ENCODE measurements at places on chromosomes 7 and 10.

DNA sequence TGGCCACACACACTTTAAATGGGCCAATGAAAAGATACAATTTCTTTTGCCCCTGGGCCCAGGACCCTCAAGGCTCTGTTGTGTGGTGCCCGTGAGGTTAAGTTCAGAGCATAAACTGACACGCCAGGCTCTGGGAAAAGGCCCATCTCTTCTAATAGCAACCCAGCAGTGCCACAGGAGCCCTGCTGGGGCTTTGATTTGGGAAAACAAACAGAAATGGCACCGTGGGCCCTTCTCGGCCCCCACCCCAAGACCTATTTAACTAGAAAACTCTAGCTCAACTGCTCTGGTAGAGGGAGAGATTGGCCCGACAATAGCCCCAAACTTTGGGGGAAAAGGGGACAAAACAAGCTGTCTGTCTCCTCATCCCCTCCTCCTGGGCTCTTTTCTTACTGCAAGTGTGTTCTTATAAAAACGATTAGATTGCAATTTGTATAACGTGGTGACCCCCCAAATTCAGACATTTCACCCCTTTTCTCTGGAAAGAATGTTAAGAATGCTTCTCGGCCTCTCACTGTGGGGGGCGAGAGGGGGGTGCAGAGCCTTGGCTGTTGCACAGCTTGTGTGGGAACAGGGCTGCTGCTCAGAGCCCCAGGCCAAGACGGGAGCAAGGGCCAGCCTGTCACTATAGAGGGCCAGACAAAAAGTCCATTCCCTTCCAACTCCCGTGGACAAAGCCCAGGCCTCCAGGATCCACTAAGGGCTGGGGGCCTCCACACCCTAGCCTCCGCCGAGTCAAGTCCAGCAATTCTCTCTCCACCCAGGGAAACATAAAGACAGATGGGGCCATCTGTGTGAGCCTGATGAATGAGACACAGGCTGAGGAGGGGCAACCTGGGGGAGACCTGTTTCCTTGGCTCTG lies 26.8 kb downstream of the DPCD start:
- no peak for DNase-seq

GRCh38 chr10:131078131-131078881 lies 233.2 kb downstream of the TCERG1L start:
- no peak for DNase-seq

DNA sequence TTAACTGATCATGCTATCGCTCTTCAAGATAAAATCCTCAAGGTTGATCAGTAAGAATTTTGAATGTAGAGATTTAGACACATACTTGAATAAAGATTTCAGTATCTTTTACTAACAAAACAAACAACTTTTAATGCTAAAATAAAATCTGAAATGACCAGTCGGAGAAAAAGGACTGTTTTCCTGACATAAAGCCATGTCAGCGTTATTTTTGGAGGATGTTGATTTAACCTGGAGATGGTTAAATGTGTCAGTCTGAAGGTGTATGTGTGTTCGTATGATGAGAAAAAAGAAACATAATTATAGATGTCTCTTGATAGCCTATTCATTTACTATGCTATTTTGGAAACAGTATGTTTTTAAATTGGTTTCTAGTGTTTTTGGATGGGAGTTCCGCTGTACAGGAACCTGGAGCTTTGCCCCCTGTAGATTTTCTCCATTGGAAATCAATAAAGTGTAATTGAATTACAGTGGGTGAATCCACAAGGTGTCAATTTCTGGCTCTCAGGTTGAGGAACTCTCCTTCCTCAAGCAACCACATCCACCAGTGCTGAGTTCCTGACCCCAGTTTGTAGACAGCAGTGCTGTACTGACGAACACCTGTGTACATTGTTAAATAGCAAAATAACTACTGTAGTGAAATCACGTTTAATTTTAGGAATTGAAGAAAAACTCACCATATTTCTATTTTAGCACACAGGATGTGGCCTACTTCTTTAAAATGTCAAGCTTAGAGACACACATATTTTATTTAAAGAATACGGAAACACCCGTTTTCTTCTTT lies 670.1 kb downstream of the MAGI2 start:
- DNase-seq = no peak

DNA sequence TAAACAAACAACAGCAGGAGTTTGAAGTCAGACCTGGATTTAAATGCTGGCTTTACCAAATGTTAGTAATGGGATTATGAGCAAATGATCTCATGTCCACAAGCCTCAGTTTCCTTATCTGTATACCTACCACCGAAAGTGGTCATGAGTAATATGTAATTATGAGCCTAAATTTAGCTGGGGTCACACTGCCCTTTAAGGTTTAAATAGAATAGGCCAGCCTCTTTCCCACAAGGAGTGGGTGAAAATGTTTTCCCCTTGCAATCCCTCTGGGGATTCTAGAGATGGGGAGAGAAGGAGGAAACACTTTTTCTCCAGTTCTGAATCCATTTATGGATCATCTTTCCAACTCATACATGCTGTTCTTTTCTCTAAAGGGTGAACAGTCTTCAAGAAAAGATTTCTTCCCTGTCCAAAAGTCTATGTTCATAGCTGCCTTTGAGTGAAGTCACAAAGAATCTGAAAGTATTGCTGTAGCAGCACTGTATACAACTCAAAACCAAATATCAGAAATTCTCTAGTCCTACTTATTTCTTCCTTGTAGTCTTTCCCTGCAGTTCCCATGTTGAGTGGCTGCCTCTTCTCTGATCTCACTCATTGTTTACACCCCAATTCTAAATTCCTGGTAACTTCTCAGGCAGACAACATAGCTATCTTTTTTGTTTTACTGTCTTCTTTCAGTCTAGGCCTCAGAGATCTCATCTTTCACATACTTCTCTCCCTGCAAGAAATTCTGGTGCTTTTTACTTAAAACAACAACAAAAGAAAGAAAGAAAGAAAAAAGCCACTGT lies 7.4 kb upstream of the TSPAN12 start:
- no peak for DNase-seq

DNA sequence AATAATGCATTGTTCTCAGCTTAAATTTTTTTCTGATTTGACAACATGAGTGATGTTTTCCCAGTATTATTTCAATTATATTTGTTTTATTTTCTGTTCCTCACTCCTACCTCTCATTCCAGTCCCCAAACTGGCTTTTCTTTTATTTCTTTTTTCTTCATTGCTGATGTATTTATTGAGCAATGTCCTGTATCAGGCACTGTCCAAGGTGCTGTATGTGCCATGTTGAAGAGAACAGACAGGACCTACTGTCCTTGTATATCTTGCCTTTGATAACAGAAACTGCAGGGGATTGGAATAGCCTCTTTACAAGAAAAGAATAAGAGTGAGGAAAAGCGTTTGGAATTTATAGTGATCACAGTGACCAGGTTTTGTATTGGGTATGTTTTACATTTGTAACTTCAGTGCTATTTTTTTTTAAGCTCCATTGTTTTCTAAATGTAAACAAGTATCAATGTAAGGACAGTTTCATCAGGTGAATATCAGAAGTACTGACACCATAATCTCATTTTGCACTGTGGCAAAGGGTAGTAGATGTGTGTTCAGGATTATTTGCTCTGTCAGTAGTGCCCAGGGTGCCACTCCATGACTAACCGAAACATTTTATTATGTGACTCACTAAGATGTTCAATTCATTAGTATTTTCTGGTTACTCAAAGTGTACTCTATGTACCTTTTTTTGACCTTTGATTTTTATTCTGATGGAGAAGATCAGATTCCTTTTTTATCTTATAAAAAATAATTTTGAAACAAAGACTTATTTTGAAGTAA lies 15.6 kb upstream of the CLDN12 start:
- DNase-seq = no peak

DNA sequence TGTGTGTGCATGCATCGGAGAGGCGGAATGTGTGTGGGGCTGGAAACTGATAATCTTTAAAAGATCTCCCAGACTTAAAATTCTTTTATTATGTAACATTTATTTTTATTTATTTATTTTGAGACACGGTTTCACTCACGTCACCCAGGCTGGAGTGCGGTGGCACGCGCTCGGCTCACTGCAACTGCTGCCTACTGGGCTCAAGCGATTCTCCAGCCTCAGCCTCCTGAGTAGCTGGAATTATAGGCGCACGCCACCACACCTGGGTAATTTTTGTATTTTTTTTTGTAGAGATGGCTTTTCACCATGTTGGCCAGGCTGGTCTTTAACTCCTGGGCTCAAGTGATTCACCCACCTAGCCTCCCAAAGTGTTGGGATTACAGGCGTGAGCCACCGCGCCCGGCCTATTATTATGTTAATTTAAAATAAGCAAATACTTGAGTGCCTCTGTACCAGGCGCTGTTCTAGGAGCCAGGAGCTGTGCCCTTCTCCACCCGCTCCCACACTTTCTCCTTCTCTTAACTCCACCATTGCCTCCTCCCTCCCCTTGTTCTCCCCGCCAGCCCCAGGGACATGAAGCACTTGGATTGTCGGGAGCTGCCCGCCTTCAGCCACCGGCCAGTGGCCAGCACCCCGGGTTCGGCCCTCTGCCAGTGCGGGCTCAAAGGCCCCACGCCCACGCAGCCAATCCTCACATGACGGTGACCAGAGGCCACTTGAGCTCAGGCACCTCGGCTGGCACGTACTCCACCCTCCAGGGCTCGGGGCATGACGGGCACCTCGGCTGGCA lies 163.6 kb downstream of the DNAJB6 start:
- DNase-seq = no peak

- DNase-seq = no peak
Observed at GRCh38 chr7:83452256-83452655, 196.7 kb downstream of the SEMA3E start.

- DNase-seq = no peak
Observed at GRCh38 chr10:105950410-105950809, 1214.1 kb downstream of the SORCS1 start.

DNA sequence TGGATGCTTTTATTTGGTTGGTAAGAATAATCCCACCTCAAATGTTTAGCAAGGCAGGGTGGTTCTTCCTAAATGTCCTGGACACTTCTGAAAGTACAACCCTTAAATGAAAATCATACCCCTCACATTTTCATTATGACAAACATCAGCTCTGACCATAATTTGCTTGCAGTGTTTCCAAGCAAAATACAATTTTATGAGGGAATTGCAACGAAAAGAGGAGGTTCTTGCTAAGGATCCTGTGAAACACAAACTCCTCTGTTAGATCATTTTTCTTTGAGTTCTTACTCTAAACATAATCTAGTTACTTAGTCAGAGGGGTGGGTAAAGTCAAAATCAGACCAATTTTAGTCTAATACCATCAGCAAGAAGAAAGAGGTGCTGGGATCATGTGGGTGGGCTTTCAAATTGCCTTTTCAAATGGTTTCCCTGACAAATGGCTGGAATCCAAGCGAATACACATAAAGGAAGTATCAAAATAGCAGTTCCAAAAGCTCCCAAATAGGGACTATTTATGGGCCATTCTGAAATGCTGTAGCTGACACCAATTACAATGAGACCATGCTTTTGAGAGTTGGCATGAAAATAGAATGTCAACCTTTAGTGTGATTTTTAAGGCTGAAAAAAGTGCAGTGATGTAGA lies 164.9 kb upstream of the INHBA start:
- DNase-seq = no peak

DNA sequence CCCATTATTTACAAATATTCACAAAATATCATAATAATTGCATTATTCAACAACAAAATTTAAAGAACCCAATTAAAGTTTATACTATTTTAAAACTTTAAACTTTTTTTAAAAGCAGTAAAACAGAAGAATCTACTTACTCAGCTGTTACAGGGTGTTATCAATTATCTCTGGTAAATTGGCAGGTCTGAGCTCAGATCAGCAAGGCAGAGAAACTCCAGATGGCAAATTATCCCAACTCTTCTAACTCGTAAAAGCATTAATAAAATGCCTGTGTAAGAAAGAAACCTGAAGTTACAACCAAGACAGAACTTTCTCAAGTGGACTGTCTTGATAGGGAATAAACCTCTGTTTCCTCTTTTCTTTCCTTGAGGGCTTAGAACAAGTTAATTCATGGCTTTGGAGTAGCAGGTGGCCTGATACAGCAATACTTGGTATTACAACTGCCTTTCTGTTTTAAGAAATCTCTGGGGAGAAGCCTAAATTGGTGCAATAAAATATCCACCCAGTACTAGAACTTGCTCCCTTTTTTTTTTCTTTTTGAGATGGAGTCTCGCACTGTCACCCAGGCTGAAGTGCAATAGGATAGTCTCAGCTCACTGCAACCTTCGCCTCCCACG lies 275.3 kb upstream of the MKLN1 start:
- DNase-seq = no peak

DNA sequence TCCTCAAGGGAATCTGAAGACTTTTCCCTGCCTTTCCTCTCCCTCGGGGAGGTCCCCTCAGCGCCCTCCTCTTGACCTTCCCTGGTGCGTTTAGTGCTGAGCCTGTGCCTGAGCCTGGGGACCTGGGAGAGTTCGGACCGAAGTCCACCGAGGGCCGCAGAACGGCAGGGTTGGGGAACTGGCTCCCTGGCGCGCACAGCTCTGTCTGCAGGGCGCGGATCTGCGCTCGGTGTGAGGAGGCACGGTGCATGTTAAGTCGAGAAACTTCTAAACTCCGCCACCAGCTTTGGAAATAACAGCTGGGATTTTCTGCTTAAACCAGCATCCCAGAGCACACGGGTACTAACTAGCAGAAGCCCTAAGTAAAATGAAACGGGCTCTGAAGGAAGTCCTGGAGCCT lies 44.2 kb upstream of the SLC29A4 start:
- no peak for DNase-seq

DNA sequence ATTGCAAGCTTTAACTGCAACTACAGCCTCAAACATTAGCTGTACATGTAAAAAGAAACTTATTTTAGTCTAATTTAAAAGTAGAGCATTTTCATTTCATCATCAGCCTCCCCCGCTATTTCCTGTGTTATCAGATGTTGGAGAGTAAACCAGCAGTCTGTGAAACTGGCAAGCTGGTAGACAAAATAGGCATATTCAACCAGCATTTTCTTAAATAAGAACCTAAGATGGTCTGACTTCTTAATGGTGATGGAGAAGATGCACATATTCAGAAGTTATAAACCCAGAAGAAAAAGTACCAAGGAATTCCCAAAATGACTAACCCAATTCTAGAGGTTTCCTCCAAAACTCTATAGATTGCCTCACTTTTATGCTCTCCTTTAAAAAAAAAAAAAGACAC lies 24.9 kb downstream of the PIK3AP1 start:
- no peak for DNase-seq

- no peak for DNase-seq
Observed at GRCh38 chr10:110389255-110389654, 84.5 kb upstream of the SMNDC1 start.

GRCh38 chr10:35911954-35912353 lies 269.9 kb upstream of the FZD8 start:
- DNase-seq = no peak

DNA sequence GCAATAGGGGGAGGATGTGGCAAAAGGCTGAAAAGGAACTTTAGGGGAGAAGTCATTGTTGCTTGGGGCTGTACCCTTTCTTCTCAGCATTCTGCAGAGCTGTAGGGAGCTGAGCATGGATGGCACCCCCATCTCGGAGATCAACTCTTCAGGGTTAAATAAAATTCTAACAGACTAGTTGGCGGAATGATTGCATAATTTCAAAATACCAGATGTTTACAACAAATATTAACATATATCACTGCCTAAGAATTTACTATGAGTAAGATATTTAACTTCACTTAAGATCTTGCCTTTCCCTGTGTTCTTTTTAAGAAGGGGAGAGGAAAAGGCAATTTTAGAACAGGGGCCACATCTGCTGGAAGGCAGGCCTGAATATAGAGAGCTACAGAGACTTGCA lies 509 bp upstream of the OR2F1 start:
- no peak for DNase-seq
